C1 segment of cervical spinal cord (tissue), 14 donors: ENCODE measurements at places on chromosomes 3 and 15.

GRCh38 chr3:124121379-124122312 is 129.7 kb upstream of the ROPN1 start:
- DNase-seq, result no peak

- no peak for DNase-seq
Observed at GRCh38 chr3:9188583-9188982, 60.9 kb downstream of the SRGAP3 start.

GRCh38 chr3:64696896-64697295 is 9.1 kb upstream of the ADAMTS9 start:
- no peak for DNase-seq

DNA sequence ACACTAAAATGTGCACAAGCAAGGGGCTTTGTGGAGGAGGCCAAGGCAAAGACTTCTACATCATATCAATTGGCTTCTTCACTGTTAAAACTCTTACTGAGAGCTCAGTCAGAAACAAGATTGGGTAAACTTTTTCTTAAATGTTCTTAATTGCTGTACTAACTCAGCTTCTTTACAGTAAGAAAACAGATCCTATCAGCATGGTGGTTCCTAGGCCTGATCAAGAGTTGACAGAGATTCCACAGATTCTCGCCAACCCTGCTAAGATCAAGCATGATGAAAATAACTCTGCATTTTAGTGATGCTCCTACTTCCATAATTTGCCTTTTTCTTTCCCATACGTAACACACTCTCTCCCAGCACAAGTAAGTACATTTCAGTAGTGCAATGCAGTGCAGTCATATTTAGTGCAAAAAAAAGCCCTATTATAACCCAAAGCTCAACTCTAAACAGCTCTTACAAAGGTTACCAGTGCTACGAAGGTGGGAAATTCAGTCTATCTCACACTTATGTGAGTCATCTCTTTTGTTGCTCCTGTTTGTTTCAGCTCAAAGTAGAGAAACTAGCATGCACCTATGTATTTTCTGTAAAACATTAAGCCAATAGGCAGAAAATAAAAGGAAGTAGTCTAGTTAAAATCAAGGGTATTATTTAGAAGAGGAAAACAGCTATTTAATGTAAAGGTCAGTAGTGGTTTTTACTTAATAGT is 29.9 kb downstream of the TIGIT start:
- DNase-seq, result no peak

DNA sequence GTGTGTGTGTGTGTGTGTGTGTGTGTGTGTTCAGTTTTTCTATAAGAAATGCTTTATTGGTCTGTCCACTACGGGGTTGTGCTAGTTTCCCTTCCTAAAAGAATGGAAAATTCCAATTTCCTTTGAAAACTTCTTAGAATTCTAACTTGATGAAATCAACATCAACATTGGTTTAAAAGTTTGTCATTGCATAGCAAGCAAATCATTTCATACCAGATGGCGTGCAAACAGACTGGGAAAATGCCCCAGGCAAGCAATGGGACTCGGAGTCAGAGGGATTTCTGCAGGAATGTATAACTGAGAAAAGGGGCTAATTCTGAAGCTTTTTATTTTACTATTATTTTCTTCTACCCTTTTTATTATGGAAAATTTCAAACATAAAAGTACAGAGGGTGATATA is 13.1 kb upstream of the DYNC1LI1 start:
- DNase-seq, result no peak

- DNase-seq, result no peak
Observed at GRCh38 chr3:160065786-160066185, 77.2 kb downstream of the IL12A start.

DNA sequence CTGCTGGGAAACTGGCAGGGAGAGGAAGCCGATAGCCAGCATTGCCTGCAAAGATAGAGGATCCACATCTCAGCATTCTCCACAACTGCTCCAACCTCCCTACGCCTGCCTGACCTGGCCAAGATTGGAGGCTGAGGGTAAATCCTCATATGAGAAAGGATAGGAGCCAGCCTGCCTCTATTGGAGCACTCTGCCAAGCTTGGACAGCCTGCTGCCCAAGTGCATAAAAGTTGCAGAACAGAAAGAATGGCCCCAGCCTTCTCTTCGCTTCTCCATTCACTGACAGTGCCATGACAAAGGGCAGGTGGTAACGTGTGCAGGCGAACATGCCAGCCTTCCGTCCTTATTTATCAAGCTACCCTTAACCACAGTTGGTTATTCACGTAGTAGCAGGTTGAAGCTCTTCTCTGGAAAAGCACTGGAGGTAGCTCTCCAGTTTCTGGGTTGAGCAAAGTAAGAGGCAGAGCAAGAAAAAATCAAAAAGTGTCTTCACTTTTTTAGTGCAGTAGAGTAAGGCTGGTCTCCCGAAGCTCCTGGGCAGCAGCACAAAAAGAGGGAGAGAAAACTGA is 4.3 kb downstream of the BMF start:
- DNase-seq, result no peak

- DNase-seq, result no peak
Observed at GRCh38 chr3:108408883-108409799, 101.3 kb downstream of the MYH15 start.

DNA sequence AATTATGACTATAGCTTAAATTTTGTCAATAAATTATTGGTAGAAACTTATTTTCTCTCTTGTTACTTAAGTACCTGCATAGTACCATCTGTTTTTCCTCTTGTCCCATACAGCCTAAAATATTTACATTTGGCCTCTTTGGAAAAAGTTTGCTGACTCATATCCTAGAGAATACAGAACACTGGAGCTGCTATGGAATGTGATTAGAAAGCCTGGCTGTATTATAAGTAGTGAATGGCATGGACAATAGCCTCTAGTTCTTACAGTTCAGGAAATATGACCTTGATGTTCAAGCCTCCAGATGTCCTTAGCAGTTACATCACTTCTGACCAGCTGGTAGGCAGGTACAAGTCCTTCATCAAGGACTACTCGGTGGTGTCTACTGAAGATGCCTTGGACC is 28.3 kb downstream of the ST8SIA2 start:
- no peak for DNase-seq

DNA sequence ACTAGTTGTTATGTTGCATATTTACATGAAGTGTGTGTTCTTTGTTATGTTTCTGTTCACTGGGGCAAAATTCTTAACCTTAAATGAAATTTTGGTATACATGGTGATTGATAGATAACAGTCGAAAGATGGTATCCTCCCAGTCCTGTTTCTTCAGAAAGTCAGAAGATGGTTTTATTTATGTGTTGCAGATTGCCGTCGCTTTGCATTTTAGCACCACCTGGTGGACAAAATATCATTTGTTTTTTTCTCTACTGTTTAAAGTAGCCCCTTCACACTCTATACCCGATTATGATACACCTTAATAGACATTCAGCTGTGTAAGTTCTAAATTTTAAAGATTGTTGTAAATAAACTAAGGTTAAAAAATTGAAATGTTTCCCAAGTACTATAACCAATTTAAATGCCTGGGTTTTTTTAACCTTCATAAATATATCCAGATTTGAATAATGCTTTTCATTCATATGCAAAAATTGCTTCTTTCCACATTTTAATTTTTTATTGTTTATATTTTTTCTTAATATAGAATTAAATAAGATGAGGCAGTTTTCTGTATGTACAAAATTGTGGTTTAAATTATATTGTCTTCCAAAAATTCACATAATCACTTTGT is 152.2 kb downstream of the ALCAM start:
- no peak for DNase-seq

DNA sequence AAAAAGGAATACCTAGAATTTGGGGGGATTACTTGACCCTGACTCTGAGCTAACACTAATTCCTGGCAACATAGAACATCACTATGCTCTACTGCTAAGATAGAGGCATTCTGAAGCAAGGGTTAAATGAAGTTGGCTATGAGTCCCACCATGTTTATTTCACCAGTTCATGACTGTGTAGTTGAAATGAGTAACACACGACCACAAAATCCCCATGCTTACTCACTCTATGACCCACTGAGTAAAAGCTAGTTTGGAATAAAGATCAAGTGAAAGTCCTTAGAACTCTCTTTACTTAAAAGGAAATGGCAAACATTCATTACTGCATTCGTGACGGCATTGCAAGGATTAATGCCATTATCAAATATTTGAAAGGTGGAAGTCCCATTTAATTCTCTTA is 47.4 kb downstream of the MRPL46 start:
- DNase-seq, result no peak

GRCh38 chr3:13020159-13020750 is 53.0 kb downstream of the IQSEC1 start:
- no peak for DNase-seq

DNA sequence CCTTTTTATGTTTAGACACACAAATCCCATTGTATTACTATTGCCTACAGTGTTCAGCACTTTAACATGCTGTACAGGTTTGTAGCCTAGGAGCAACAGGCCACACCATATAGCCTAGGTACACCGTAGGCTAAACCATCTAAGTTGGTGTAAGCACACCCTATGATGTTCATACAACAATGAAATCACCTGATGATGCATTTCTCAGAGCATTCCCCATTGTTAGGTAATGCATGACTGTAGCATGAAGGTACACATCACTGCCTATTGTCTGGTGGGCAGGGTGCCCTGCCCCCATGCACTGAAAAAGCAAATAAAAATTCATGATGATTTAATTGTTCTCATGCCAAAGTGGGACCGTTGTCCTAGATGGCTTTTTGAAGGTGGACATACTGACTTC is 183.6 kb downstream of the AGBL1 start:
- no peak for DNase-seq

- DNase-seq, result no peak
Observed at GRCh38 chr3:60536420-60536819, 714.8 kb downstream of the FHIT start.

- no peak for DNase-seq
Observed at GRCh38 chr3:145224886-145225285, 936.1 kb downstream of the PLOD2 start.

DNA sequence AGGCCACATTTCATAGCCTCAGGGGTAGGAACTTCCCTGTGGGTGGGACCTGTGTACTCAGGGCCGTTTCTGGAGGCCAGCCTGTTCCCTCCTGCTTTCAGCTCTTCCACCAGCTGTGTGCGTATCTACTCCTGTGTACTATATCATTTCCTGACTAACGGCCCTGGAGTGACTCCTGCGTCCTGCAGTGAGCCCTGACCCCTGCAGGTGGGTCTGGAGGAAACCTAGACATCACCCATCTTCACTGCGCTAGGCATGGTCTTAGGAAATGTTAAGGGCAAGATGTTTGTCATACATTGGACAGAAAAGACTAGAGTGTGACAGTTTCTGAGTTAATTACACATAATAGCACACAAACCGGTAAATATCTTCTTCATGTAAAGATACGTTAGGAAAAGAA is 297.3 kb downstream of the GABRB3 start:
- DNase-seq, result no peak

DNA sequence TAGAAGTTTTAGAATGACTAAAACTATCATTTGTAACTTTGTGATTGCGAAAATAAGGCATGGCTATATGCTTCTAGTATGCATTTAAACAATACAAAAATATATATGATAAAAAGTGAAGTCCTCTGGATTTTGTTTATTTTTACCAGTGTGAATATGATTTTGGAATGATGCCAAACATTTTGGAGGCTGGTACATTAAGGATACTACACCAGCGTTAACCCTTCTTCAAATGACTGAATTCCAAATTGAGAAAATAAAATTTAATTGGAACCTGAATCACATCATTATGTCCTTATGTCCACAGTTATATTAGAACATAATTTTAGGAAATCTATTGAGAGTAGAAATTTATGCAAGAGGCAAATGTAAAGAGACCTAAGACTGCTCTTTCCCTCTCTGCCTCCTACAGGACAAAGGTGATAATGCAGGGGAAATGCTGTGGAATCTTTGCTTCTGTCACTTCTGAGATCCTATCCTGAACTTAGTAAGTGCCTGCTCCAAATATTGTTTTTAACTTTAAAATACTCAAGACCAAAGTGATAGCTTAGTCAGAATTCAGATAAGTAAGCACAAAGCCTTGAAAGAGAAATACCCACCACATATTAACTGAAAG is 121.1 kb upstream of the NANOGP8 start:
- DNase-seq, result no peak

GRCh38 chr3:59334585-59334984 is 284.8 kb upstream of the CFAP20DC start:
- no peak for DNase-seq

- no peak for DNase-seq
Observed at GRCh38 chr3:51390246-51391074, 625 bp upstream of the RBM15B start.

DNA sequence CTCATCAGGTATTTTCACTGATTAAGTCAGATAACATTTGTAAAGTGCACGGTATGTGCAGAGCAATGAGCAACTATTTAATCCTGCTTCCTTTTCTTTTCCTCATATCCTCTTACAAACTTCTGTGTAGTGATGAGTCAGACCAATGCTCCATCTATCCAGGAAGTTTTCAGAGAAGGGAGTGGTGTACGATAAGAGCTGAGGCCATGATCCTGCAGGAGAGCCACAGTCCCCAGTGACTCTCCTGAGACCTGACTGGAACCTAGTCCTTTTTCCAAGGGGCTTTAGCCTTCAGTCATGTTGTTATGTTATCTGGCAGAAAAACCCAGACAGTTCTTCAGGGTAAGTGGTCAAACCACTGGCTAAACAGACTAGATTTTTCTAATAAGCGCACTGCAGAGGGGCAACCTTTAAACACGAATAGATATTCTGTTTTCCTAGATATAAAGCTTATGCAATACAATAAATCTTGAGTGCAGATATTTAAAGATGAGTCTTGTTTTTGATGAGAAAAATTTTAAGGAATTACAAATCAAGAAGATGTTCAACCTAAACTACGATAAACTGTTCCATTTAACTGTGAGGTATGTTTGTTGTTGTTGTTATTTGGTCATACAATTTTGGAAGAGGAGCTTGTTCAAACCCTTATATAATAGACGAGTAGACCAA is 110.5 kb upstream of the RAP2B start:
- DNase-seq, result no peak

GRCh38 chr15:68770216-68770615 is 50.5 kb downstream of the ANP32A start:
- no peak for DNase-seq

DNA sequence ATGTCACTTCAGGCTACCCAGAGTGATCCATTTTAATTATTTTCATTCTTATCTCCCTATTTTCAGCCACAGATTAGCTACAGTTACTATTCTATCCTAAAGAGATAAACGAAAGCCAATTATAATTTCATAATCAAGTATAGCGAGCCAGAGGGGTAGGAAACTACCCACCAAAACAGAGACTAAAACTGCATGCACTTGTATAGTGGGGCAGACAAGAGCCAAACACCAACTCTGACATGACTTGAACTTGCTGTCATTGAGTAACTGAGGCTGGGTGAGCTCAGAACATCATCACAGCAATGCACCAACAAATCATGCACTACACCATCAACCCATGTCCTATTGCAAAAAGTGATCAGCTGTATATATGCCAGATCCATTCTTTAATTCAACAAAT is 64.8 kb downstream of the FBN1 start:
- no peak for DNase-seq

- DNase-seq, result no peak
Observed at GRCh38 chr3:145522179-145522578, 638.8 kb downstream of the PLOD2 start.

- DNase-seq, result no peak
Observed at GRCh38 chr15:36315649-36316048, 263.8 kb upstream of the CDIN1 start.
